ENCODE measurements at places on chromosomes 3 and 15. TPM values are rescaled to one million over a fixed set of nuclear protein-coding genes. Genes with fewer than 3 reads are reported as not detected.

- H3K4me3 ChIP-seq = no peak overlapping the region
- peaks cover 20% of the 10 kb centered on the region for H3K36me3 ChIP-seq
- H3K27ac ChIP-seq = no peak overlapping the region
- DNase-seq = peak; percentile 48
Measured at GRCh38 chr3:123627673-123628670, 43.1 kb upstream of the HACD2 start.

- no peak overlapping the region for H3K27ac ChIP-seq
- H3K36me3 ChIP-seq = peaks cover 10% of the 10 kb centered on the region
- H3K4me3 ChIP-seq = no peak overlapping the region
- H3K27me3 ChIP-seq = no peaks in the 10 kb centered on the region
- DNase-seq = no peak
Measured at GRCh38 chr3:186997061-186997460, 66.7 kb downstream of the ST6GAL1 start.

DNA sequence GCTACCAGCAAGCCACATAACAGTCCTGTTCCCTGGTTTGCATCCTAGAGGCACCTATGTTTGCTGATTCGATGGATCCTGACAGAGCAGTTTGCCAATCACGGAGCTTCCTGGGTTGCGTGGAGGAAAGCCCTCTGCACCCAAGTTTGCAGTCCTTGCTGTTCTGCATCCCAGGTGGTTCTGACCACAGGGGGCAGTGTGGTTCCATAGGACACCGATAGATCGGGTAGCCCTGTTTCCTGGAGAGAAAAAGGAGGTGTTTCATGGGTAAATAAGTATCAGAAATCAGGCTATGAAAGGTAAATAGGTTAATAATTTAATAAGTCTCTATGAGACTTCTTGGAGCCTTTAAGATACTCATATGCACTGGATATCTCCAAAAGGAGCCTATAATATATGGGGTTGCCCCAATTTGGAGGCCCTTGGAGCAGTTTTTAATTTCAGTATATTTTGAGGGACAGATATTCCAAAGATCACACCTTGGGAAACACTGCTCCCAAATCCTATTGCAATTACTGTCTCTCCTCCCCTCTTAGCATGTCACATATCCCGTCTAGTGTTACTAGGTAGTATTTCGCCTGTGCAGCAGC, 194.6 kb upstream of the TPM1 start:
- H3K27me3 ChIP-seq = no peaks in the 10 kb centered on the region
- no peak overlapping the region for H3K27ac ChIP-seq
- H3K4me1 ChIP-seq = peaks cover 10% of the 10 kb centered on the region

DNA sequence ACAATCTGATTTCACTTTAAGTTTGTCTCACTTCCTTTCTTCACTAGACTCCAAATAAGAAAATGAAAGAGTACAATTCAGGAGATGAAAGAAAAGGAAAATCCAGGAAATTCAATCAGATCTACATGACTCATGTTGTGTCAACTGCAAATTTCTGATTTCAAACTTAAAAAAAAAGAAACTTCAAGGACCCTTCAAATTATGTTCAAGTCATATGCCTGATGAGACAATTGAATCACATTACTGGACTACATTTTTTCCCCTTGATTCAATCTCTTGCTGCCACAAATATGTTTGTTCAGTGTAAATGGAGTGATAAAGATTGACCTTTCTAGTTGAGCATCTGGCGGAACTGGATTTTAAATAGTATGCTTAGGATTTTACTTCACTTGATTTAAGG, 37.4 kb downstream of the FRMD5 start:
- H3K4me1 ChIP-seq = no peaks in the 10 kb centered on the region
- no peak for DNase-seq
- no peak overlapping the region for H3K4me3 ChIP-seq
- H3K36me3 ChIP-seq = no peaks in the 10 kb centered on the region

DNA sequence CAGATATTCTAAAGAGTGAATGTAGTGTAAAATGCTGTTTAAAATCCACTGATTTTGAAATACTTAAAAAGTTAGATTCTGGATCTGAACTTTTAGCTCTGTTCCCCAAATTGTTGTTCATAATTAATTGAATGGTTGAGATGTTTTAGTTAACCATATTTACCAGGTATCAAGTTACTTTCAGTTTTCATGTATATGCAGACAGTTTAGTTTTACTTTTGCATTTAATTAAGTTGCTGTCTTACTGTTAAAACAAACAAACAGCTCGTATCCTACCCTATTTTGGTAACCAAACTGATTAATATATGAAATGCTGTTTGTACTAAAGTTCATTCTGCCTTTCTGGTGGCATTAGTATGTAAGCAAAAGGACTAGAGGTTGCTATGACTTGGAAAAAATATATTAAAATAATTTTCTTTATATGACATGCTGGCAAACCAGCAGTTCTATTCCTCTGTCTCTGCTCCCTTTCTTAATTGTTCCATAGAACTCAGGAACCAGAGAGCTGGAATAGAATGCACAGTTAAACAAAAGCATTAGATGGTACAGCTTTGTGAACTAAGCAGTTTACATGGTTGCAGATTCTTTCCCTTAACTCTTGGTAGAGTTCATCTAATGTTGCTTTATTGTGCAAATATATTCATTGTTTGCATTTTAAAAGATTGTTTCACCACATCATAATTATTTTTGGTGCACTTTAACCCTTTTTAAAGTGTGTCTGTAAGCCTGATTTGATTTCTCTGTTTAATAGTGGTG, 39.5 kb upstream of the SCAANT1 start:
- peaks cover 24% of the 10 kb centered on the region for H3K36me3 ChIP-seq
- DNase-seq = no peak
- no peak overlapping the region for H3K27ac ChIP-seq
- H3K4me1 ChIP-seq = peaks cover 14% of the 10 kb centered on the region
- H3K4me3 ChIP-seq = no peak overlapping the region
- no peaks in the 10 kb centered on the region for H3K27me3 ChIP-seq

DNA sequence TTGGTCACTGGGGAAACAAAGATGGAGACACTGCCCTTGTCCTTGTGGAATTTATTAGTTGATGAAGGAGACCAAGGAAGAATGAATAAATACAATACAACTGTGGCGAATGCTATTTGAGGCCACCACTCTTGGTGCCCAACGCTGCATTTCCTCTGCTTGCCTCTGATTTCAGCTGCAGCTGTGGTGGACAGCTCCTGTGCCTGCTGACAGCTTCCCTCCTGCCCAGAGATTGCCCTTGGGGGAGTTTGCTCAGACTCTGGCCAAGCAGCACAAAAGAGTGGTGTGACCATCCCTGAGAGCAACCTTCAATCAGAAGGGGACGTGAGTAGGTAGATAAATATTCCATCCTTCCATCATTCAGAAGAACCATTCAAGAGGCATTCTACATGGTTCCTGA, 64.6 kb upstream of the FHIT start:
- H3K4me3 ChIP-seq = no peak overlapping the region
- H3K27me3 ChIP-seq = peaks cover 74% of the 10 kb centered on the region
- H3K36me3 ChIP-seq = no peaks in the 10 kb centered on the region

Gene MCF2L2
- 2.6 TPM for total RNA-seq

- no peak for DNase-seq
- peaks cover 8% of the 10 kb centered on the region for H3K27me3 ChIP-seq
Measured at GRCh38 chr3:125383744-125384143, 8.6 kb upstream of the ZNF148 start.

Gene GOLGA6L1
- total RNA-seq = not detected

Gene NAALADL2
- total RNA-seq = 4.2 TPM

DNA sequence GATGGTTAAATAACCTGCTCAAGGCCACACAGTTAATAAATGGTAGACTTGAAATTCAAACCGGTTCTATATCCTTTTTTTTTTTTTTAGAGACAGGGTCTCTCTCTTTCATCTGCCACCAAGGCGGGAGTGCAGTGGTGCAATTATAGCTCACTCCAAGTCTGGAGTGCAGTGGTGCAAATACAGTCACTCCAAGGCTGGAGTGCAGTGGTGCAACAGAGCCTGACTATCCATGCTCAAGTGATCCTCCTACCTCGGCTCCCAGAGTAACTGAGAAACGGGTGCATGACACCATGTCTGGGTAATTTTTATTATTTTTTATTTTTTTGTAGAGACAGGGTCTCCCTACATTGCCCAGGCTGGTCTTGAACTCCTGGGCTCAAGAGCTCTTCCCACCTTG, 23.4 kb downstream of the DPP8 start:
- peaks cover 81% of the 10 kb centered on the region for H3K36me3 ChIP-seq
- no peaks in the 10 kb centered on the region for H3K4me1 ChIP-seq
- H3K4me3 ChIP-seq = no peak overlapping the region
- no peaks in the 10 kb centered on the region for H3K27me3 ChIP-seq
- no peak overlapping the region for H3K27ac ChIP-seq

GRCh38 chr3:129597087-129597999, 9.1 kb downstream of the PLXND1 start:
- H3K27me3 ChIP-seq = no peaks in the 10 kb centered on the region
- DNase-seq = no peak
- H3K27ac ChIP-seq = no peak overlapping the region
- no peaks in the 10 kb centered on the region for H3K4me1 ChIP-seq
- H3K4me3 ChIP-seq = no peak overlapping the region

- DNase-seq = no peak
- no peak overlapping the region for H3K27ac ChIP-seq
- H3K27me3 ChIP-seq = peaks cover 57% of the 10 kb centered on the region
- no peaks in the 10 kb centered on the region for H3K4me1 ChIP-seq
- H3K4me3 ChIP-seq = no peak overlapping the region
Measured at GRCh38 chr3:2880218-2880756, 229.9 kb downstream of the IL5RA start.

DNA sequence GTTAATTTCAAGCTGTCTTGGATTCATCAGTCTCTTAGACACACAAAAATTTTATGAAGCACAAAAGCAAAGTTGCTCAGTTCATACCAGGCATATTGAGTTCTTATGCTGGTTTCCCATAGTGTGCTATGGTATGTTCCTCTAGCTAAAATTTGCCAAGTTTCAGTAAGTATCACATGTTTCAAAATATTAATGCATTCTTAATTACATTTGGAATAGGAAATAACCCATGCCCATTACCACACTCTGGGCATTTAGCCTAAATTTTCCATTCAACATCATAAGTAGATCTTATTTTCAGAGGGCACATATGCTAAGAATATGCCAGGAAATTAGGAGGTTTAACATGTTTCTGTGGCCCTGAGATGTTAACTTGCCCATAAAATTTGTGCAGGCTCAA, 289.9 kb downstream of the SHOX2 start:
- H3K27ac ChIP-seq = no peak overlapping the region
- H3K27me3 ChIP-seq = no peaks in the 10 kb centered on the region
- H3K4me3 ChIP-seq = no peak overlapping the region
- DNase-seq = no peak

- peaks cover 30% of the 10 kb centered on the region for H3K27me3 ChIP-seq
- H3K36me3 ChIP-seq = no peaks in the 10 kb centered on the region
Measured at GRCh38 chr3:147403511-147403910, 2.8 kb downstream of the ZIC4 start.

Gene CCR1
- not detected for total RNA-seq

DNA sequence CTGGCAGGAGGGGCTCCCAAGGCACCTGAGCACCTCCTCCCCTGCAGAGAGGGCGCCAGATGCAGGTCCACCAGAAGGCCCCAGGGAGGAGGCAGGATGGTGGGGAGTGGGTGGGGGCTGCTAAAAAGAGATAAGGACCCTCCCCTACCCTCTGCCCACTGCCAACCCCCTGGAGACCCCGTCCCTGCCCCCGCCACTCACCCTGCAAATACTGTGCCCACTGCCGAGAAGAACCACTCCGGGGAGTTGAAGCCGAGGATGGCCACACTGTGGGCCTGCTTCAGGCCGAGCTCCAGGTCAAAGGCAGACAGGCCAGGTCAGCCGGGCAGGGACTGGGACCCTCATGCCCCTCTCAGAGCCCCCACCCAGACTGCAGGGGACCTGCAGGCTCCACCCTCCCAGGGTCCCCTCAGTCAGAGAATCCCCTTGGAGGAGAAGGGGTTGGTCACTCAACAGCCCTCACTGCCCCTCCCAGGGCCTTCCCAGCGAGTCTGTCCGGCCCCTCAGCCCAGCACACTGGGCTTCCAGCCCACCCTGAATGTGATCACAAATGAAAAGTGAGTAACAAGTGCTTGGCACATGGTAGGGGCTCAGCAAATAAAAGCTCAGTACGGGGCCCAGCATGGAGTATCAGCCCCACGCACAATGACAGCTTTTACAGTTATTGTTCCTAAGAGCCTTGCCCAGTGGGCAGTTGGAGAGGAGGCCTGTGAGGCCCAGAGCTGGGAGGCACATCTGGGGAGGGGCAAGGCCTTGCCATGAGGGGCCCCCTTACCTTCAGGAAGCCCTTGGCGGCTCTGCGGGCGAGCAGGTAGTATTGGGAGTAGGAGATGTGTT, 40.4 kb downstream of the ACSBG1 start:
- no peak for DNase-seq
- no peak overlapping the region for H3K27ac ChIP-seq
- peaks cover 16% of the 10 kb centered on the region for H3K27me3 ChIP-seq
- H3K4me1 ChIP-seq = no peaks in the 10 kb centered on the region

- DNase-seq = no peak
- H3K27ac ChIP-seq = no peak overlapping the region
- H3K27me3 ChIP-seq = no peaks in the 10 kb centered on the region
Measured at GRCh38 chr3:4821975-4822374, 157.3 kb upstream of the BHLHE40 start.

Gene STRIT1
- not detected for total RNA-seq

Gene INSYN1
- not detected for total RNA-seq

DNA sequence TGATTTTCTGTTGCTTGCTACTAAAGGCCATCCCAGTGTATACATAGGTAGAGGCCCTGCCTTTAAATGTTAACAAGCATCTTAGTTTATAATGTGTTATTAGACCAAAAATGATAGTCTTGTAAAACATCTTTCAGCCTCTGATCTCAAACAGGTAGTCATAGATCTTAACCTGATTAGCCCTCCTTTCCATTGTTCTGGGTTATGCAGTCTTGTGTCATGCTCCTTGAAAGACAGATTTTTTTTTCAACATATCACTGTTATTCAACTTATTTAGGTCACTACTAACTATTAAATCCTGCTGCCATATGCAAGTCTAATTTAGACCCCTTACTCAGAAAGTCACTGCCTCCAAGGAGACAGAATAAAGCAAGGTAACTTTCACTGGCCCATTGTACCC, 19.1 kb upstream of the CLDN16 start:
- no peak overlapping the region for H3K4me3 ChIP-seq
- DNase-seq = no peak
- peak overlapping the region; percentile 97 for H3K27ac ChIP-seq
- no peaks in the 10 kb centered on the region for H3K36me3 ChIP-seq

GRCh38 chr3:20811631-20812030, 625.6 kb upstream of the SGO1 start:
- H3K27ac ChIP-seq = no peak overlapping the region
- no peak overlapping the region for H3K4me3 ChIP-seq
- H3K27me3 ChIP-seq = no peaks in the 10 kb centered on the region

DNA sequence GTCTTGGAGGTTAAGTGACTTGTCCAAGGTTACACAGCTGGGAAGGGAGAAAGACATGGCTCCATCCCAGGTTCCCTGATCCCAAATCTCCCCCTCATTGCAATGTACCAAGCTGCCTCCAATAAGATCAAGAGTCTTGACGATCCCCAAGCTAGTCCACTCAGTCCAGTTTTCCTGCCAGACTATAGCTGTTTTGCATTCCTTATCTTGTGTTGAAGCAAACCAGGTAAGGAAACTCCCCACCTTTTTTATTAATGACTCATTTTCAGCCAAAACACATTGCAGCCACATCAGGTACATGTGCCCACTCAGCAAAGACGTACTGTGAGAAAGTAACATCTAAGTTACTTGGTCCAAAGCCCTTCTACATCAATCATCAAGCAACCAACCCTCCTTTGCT, 41.9 kb downstream of the LIPC start:
- H3K36me3 ChIP-seq = no peaks in the 10 kb centered on the region
- H3K4me3 ChIP-seq = no peak overlapping the region
- H3K27me3 ChIP-seq = no peaks in the 10 kb centered on the region
- H3K4me1 ChIP-seq = peaks cover 33% of the 10 kb centered on the region
- peak overlapping the region; percentile 65 for H3K27ac ChIP-seq

All from MCF 10A (cell line).